ENCODE measurements at places on chromosomes 5 and 9. TPM values are rescaled to one million over a fixed set of nuclear protein-coding genes. Genes with fewer than 3 reads are reported as not detected.

Gene PHYKPL
- total RNA-seq, result 6.5 TPM

Gene CFAP90
- total RNA-seq, result 0.11 TPM

Gene SLC2A8
- 48.6 TPM for total RNA-seq

Gene CARD9
- 7.4 TPM for total RNA-seq

Gene DMGDH
- total RNA-seq, result 7.9 TPM

Gene SMU1
- 36.6 TPM for total RNA-seq
